Osteocyte (in vitro differentiated cells): ENCODE measurements at places on chromosomes 4 and X. TPM values are rescaled to one million over a fixed set of nuclear protein-coding genes. Genes with fewer than 3 reads are reported as not detected.

DNA sequence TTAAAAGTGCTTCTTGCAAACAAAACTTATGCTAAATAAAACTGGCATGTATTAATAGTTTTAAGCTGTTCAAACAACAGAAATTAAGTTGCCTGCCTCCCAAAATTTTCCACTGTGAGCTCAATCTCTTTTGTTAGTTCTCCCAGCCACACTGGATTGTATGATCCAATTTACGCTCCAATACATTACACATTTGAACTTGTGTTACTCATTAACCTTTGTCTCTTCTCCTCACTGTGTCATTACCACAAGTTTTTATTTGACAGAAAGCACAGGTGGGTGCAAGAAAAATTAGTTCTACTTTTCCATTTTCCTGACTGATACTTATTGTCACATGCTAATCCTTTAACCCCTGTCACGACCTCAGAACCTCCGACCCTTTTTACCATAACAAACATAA, 55.5 kb downstream of the SHISA3 start:
- no peak for DNase-seq

- DNase-seq = no peak
Observed at GRCh38 chr4:119479835-119480234, 148.8 kb downstream of the PDE5A start.

GRCh38 chr4:40515398-40516293, 114.0 kb downstream of the RBM47 start:
- no peak for DNase-seq

DNA sequence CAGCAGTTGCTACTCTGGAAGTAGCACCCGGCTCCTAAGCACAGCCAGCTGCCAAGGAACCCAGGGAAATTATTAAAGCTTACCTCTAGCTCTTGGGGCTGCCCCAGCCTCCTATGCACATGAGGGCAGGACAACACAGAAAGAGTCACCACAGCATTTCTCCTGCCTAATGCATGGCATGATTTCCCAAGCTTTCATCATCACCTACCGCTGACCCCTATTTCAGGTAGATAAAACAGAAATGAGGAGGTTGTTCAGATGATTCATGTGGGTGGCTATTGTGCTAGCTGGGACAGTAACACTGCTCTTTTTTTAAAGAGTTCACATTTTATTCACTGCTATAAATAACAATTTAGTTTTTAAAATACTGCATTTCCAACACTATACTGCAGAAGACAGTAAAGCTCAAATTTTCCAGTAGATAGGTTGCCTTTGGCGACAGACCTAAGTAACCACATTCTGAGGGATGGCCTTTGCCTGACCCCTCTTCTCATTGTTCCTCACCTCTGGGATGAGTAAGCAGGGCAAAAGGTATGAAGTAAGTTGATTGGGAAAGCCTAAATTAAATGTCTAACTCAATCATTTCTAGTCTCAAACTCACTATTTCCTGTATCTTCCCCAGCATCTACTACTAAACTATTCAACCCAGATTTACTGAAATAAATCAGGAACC, 16.7 kb downstream of the CASK start:
- no peak for DNase-seq

- no peak for DNase-seq
Observed at GRCh38 chr4:147194114-147194513, 248.4 kb upstream of the TTC29 start.

- no peak for DNase-seq
Observed at GRCh38 chr4:45765521-45765920, 358.3 kb downstream of the GABRG1 start.

DNA sequence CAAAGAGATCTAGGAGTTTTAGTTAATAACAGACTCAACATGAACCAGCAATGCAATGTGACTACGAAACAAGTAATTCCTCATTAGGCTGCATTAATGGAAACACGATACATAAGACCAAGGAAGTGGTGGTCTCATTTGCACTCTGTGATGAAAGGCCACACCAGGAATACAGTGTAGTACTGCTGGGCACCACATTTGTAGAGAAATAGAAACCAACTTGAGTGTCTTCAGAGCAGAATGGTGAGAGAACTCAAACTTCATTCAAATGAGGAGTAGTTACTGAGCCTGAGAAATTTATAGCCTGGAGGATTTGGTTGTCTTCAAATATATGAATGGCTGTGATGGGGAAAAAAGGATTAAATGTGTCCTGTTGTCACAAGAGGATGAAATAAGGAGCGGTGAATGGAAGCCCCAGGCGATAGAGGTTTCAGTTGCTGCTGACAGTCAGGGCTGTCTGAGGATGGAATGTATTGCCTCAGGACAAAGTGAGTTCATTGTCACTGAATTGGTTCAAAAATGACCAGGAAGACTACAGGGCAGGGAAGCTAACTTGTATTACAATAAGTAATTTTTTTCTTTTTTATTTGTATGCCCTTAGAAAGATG, 50.9 kb downstream of the NFKB1 start:
- DNase-seq = no peak

DNA sequence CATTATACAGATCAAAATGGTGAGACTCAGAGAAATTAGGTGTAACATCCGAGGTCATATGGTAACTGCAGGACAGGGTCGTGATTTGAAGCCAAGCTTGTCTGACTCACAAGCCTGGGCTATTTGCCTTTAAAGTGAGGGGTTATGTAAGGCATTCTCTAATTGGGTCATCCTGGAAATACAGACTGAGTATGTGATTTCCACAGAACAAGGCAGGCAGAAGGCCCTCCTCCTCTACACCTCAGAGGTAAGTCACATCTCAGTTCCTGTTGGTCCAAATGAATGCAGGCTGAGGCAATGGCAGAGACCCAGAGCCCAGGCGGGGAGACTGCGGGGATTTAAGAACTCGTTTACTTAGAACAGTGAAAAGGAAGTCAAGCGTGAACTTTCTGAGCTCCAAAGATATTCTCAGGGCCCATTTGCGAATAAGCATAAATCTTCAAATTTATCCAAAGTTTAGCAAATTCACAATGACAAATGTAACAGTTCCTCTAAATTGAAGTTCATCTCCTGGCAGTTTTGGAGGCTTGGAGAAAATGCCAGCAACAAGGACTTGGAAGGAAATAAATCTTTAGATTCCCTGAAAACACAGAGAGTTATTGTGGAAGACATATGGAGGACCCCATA, 153.3 kb downstream of the LDB2 start:
- no peak for DNase-seq

DNA sequence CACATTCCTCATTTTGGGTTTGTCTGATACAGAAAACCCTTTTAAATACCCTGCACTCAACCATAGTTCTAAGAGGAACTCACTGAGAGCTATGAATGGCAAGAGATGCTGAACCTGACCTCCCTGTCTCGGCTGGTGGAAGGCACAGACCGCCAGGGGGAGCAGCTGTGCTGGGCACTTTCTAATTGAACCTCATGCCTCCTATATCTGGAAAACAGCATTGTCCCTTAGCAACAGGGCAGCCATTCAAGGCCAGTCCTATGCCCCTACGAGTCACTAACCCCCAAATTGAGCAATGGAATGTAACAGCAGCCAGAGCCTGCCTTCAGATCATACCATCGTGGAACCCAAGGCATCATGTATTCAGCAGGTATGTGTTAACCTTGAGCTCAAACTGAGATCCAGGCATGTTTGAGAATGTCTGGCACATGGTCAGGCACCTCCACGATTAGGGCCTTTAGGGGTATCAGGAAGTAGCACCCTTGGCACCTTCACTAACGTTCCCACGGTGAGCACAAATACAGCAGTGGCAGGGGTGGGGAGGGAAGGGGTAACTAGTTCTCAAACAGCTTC, 5.1 kb downstream of the USP27X start:
- no peak for DNase-seq

DNA sequence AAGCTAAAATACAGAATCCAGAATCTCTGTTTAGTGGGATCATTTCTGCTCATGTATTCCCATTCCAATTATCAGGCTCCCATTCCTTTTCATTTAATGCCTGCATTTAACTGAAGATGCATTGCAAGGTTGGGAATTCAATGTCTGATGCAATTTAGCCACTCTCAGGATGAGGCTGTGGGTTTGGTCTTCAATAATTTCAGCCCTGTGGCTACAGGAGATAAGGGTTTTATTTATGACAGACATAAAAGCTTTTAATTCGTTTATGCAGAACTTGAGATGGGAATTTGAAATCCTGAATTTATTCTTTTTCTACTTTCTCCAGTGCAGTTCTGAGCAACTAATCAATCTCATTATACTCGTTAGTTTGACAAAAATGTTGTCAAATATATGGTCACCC, 1225.9 kb downstream of the PCDH18 start:
- DNase-seq = no peak

CXCL8 gene
- 32.4 and 33.5 TPM in 2 replicates for total RNA-seq

DNA sequence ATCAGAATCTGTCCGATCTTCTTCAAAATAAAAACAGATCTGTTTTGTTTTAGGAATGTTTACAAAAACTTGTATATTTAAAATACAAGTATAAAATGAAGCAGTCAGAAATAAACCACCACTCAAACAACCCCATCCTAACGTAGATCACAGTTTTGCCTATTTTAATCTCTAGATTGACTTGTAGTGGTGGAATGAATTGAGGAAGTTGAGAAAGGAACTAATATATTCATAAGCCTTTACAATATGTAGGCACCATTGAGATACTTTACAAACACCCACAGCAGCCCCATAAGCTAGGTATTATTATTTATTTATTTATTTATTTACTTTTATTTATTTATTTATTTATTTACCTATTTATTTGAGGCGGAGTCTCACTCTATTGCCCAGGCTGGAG, 52.3 kb upstream of the KLF3 start:
- no peak for DNase-seq

DNA sequence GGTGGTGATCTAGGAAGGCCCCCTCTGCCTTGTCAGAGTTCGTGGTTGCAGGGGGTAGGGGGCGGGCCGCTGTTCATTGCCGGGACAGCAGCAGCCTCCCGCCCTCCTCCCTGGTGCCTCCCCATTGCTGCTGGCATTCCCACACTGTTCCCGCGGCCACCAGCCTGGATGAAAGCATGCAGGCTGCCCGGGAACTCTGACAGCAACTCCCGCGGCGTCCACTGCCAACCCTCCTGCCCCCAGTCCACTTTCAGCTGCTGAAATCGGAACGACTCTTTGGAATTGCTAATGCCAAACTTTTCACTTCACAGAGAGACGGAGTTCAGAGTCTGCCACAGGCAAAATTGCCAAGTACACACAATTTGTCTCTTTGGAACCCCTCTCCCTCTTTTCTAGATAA, 121.9 kb downstream of the BEND2 start:
- no peak for DNase-seq

CENPVL2 gene
- not detected in 2 replicates for total RNA-seq

DNA sequence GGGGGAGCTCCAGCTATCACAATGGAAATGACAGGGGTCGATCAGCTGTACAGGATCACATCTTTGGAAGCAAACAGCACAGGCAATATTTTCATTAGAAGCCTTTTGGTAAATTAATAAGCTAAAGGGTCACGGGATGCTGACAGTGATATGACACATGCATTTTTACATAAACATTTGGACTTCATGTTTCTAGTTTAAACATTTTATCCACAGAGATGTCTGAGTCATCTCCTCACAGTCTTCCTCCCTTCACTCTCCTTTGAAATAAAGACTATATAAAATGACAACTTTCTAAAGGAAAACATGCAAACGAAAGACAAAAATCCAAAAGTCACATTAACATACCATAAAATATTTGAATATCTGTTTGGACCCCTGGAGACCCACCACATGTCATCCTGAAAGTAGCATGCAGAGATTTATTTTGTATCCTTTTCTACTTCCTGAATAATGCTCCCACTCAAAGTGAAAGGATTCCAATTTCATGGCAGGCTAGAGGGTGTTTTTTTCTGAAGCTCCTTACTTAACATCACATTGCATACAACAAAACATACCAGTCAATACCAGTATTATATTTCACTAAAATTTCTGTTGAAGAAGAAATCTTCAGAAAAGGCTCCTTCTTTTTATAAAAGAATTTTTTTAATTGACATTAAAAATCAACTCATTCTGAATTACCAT, 200.1 kb upstream of the PPARGC1A start:
- no peak for DNase-seq

SRD5A3 gene
- 19.8 and 23.1 TPM in 2 replicates for total RNA-seq

MAGEC2 gene
- not detected in 2 replicates for total RNA-seq
